CD4-positive, alpha-beta T cell treated with Interleukin-17A for 1 hour (primary cell): ENCODE measurements at places on chromosomes 12 and 14.

- peak; percentile 62 for DNase-seq
Observed at GRCh38 chr12:46267825-46268582, 839 bp downstream of the SLC38A1 start.

DNA sequence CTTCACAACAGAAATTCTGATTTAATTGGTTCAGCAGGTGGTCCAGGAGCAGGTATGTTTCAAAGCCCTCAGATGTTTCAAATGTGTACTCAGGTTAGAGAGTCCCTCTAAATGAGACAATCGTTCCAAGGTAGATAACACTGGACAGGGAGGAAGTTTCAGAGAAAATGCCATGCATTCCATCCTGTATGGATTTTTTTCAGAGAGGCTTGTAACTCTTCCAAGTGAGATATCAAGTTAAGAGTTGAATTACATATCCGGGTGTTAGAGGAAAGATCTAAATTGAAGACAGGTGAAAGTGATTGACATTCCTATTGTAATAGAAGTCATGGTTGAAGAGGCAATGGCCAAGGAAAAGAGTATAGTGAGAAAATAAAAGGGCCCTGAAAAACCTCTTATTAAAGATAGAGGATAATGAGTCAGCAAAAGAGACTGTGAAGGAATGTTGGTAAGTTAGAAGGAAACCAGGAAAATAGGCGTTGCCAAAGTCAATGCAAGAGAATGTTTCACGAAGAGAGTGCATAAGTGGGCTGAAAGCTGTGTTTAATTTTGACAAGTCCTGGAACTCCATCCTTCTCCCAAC, 105.8 kb downstream of the BMP4 start:
- DNase-seq, result no peak

DNA sequence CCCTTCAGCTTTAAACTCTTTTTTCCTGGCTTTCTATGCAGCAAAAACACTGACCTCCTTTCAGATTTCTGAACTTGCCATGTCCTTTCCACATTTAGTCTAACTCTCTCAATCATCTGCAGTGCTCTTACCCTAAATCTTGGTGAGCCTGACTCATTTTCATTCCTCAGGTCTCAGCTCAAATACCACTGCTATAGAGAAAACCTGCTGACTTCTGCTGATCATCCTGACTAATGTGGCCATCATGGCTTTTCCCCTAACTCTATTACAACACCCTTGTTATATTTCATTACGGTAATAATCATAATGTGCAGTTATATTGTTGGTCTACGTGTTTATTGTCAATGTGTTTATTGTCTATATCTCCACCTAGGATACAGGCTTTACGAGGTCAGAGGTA, 207.3 kb upstream of the OR4E1 start:
- no peak for DNase-seq

GRCh38 chr12:60402996-60403395, 807.2 kb downstream of the SLC16A7 start:
- DNase-seq, result no peak

GRCh38 chr12:98725476-98726247, 80.6 kb downstream of the APAF1 start:
- DNase-seq, result peak; percentile 49

DNA sequence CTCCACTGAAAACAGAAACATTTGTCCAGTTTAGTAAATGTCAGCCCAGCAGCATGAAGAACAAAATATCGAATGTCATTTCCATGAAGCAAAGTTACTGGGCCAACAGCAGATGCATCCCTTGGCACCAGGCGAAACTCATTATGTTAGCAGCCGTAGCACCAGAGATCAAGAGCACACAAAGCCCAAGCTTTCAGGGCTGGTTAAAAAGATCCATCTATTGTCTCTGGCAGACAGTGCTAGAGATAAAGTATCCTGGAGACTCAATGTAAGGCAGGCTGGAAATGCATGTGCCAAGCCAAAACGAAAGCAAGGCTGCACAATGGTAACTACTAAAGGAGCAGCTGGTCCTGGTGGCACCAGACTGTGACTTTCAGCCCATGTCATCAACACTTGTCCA, 120.3 kb upstream of the PLEKHG7 start:
- no peak for DNase-seq

DNA sequence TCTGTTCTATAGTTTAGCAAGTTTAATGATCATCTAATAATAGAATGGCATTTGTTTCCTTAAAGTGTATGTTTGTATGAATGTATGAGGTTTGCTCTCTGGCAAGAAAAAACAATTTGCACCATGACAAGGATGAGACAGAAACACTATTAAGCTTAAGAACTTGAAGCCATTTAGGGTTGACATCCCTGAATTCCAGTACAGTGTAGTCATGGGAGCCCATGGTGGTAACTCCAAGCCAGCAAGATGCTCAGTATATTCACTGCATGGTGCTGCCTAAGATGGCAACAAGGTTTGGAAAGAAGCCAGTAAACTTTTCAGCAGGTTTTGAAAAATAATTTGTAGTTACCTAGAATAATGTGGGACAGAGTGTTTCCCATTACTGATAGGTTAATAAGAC, 158.6 kb downstream of the PRIMA1 start:
- no peak for DNase-seq

- peak; percentile 42 for DNase-seq
Observed at GRCh38 chr12:46005151-46005797, 14.9 kb upstream of the SCAF11 start.

- no peak for DNase-seq
Observed at GRCh38 chr12:20369305-20370013, 1.1 kb downstream of the PDE3A start.

DNA sequence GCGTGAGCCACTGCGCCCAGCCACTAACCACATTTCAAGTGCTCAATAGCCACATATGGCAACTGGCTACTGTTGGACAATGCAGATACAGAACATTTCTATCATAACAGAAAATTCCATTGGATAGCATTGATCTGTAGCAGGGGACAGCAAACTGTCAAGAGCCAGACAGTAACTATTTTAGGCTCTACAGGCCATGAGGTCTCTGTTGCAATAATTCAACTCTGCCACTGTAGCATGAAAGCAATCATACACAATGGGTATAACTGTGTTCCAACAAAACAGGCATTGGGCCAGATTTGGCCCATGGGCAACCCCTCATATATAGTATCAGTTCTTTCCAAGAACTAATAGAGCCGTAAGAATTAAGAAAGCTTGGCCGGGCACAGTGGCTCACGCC, 8.0 kb downstream of the CSRNP2 start:
- DNase-seq, result no peak

DNA sequence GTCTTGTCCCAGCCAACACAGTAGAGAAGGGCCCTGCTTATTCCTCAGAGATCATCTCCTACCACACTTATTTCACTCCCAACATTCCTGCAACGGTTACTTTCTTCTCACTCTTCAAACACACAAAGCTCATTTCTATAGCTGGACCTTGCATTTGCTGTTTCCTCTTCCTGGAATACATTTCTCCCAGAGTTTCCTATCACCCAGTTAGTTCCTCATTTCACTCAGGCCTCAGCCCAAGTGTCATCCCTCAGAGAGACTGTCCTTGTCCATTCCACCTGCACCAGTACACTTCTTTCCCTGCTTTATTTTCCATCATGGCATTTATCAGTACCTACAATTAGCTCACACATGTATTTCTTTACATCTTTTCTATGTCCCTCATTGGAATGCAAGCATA, 14.7 kb upstream of the STK38L start:
- no peak for DNase-seq

DNA sequence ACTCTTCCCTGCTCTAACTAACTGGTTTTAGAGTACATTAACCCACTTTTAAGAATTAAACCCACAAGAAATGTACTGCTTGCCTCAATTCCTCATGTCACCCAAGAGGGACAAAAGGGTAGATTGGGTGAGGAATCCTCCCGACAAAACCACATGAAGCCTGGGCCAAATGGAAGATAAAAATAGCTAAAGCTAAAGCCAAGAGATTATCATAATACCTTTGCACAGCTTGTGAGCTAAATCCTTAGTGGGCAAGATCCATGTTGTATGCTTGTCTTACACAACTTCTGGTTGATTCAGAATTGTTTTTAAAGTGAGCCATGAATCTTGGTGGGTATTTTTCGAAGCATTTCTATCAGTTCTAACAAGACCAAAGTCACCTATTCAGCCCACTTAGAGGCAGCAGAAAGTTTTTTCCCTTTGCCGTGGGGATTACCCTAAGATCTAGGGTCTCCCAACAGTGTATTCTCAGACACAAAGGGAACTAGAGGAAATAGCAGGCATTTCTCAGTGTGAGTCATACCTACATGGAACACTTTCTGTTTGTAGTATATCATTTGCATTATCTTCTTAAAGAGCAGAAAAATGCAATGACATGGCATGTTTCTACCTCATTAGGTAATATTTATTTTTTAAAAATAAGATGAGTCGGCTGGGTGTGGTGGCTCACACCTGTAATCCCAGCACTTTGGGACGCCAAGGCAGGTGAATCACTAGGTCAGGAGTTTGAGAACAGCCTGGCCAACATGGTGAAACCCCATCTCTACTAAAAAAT, 616.6 kb downstream of the KCNH5 start:
- DNase-seq, result no peak

DNA sequence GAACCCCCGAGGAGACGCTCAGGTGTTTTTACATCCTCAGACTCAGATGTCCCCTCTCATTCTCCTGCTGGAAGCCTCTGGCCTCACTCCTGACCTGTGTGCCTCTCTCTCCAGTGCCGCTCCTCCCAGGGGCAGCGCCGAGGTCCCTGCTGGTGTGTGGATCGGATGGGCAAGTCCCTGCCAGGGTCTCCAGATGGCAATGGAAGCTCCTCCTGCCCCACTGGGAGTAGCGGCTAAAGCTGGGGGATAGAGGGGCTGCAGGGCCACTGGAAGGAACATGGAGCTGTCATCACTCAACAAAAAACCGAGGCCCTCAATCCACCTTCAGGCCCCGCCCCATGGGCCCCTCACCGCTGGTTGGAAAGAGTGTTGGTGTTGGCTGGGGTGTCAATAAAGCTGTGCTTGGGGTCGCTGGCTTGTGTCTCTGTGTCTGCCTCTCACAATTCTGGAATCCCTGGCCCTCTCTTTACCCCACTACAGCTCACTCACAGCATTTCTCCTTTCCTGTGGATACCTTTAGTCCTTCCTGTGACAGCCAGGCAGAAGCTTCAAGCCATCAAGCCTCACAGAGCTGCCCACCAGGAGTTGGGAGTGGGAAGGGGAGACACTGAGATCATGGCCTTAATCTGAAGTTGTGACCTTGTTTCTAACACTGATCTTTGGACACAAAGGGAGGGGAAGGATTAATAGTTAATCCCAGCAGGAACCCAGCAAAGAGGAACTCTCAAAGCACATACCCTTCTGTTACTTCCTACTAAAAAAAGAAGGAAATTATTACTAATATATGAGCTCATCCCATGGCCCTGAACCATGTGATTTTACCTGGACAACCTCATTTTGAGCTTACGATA, 1.1 kb upstream of the SOAT2 start:
- DNase-seq, result no peak

- DNase-seq, result peak; percentile 57
Observed at GRCh38 chr12:114662512-114663177, 21.3 kb downstream of the TBX3 start.

GRCh38 chr12:40672741-40673271, 19.4 kb upstream of the CNTN1 start:
- no peak for DNase-seq

- no peak for DNase-seq
Observed at GRCh38 chr14:62626416-62626815, 418.8 kb downstream of the KCNH5 start.

DNA sequence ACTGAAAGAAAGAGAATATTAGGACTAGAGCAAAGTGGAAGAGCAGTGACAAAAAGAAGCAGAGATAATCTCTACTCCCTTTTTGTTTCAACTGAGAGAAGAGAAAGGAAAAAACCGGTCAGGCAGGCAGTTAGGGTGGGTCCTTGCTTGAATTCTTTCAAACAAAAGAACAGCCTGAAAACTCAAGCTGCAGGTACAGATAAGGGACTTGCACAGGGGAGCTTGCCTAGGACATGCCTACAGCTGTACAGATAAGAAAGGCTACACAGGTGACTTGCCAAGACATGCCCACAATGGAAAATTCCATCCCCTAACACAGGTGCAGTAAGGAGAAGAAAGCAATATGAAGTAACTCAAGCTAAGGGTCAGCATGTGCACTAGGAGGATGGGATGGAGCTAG, 532.2 kb upstream of the MIS18BP1 start:
- DNase-seq, result no peak

DNA sequence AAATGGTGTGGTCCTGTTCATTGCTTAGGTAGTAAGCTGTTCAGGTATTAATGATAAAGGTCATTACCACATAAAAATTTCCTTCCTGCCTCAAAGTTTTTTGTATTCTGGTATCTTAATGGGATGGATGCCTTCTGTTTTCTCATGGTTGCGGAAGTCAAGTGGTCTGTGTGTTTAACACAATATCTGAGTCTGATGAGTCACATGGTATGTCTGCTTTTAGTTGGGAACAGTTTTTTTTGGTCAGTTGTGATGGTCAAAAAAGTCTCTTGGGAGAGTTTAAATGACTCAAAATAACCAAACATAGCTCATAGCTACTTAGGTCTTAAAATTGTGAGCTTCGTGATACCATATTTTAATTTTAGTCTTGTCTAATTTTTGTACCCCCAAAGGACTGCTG, 40.7 kb downstream of the STK38L start:
- no peak for DNase-seq
